Activated CD4-positive, alpha-beta T cell treated with anti-CD3 and anti-CD28 coated beads, Interleukin-2, amount 10 ng/mL, durations not matched to agents 7 days and 5 days (primary cell): ENCODE measurements at places on chromosomes 16 and 17. TPM values are rescaled to one million over a fixed set of nuclear protein-coding genes. Genes with fewer than 3 reads are reported as not detected.

Gene ELMO3
- 6.3 TPM for total RNA-seq

DNA sequence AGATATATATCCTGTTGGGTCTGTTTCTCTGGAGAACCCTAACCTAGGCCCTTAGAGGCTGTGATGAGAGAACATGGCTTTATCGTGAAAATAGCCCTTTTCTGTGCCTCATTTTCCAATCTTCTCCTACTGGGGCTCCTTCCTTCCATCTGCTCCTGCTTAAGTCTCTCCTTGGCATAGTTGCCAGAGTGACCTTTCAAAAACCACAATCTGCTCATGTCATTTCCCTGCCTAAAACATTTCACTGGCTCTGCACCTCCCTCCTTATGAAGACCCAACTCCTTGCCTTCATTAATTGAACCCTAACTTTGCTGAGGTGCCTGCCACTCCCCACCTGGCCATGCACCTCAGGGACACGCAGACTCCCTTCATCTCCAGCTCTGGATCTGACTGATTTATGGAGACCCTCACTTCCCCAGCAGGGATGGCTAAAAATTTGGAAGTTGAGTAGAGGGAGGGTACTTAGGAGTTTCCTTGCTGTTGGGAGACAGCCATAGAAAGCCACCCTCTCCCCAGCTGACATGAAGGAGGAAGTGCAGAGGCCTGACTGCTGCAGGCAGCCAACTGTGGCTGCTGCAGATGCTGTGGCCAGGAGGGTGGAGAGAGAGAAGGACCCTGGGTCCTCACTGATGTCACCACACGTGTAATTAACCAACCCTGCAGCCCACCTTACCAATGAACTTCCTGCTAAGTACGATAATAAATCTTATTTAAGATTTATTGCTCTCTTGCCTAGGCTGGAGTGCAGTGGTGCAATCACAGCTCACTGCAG, 6.3 kb upstream of the GGA2 start:
- DNase-seq, result no peak

DNA sequence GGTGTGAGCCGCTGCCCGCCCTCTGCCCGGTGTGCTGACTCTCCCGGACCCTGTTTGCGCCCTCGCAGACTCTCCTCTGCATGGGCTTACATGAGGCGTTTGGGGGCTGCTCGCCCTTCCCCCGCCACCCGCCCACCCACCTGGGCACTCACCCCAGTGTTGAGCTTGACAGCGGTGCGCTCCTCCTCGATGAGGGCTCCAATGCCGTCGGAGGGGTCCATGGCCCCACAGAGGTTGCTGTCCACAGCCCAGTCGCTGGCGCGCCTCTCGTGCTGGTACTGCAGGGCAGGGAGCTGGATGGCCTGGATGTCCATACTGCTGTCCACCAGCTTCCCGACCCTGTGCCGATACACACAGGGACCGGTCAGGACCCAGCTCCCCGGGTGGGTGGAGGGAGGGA, 21.4 kb upstream of the RNPS1 start:
- no peak for DNase-seq

Gene DHRS7C
- total RNA-seq, result not detected

Gene BICDL2
- total RNA-seq, result 0.23 TPM

DNA sequence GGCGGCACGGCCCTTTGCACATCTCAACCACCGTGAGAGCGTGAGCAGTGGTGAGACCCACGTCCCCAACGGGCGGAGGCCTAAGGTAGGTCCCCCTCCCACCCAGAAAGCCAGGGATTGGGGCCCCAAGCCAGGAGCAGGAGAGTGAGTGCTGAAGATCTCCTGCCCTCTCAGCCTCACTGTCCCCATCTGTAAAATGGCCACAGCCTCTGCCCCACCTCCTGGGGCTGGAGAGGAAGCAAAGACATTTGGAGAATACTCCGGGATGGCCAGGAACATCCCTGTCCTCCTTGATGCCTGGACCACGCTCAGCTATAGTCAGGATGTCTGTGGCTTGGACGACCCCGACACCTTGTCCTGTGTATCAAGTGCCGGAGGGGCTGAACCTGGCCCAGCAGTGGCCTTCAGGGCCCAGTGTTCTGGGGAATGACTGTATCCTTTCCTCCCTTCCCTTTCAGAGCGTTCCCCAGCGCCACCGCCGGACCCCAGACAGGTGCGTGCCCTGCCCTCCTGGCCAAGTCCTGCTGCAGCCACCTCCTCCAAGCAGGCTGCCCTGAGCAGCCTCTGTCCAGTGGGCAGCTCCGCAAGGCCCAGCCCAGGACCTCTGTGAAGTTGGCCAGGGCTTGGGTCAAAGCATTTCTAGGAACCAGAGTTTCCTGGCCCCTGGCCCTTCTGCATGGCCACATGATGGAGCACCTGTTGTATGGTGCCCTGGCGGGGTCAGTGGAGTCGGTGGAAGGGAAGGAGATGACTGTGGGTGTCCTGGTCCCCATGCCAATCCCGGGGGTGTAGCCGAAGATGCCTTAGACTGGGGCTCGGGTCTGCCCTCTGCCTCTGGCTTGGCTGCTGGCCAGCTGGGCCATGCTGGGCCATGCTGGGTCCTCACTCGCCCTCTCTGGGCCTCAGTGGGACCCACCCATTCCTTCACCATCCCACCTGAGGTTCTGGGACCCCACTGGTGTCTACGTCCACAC, 38.4 kb downstream of the ADCY7 start:
- DNase-seq, result no peak

Gene SCIMP
- total RNA-seq, result not detected

DNA sequence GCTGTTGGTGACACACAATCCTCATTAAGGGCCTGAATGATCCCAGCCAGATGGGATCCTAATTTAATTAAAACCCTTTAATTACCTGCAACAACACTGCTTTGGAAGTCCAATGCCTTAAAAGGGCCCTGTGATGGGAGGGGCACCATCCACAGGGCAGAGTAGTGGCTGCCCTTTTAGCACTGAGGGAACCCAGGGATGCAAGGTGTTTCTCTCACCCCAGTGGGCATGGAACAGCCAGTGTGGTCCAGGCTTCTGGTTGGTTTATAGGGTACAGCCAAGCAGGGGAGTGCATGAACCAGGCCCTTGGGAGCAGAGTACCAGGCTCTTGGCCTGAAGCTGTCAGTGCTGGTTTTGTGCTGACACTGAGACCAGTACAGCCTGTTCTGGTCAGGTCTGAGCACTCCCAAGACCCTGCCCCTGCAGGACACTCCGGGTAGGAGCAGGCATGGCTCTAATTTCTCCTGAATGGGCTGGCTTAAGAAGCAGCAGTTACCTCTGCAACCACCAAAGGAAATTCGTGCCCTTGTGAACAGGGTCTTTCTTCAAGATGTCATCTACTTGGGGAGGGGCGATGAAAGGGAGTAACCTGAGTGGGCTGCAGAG, 9.9 kb downstream of the NXPH3 start:
- DNase-seq, result no peak

DNA sequence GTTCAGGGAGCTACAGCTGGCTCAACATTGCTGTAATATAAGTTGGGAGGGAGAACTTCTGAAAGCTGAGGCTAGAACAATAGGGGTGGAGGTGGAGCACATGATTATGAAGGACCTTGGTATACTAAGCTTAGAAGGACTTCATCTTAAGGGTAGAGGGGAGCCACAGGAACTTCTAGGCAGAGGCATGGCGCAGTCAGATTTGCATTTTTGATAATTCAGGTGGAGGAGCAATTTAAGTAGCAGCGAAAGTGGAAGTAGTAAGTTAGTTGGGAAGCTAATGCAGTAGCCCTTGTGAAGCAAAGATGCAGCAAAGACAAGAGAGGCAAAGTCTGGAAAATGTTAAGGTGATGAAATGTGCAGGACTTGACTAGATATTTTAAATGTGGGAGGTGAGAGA, 144.1 kb downstream of the SPECC1 start:
- no peak for DNase-seq

Gene PHAF1
- total RNA-seq, result 15.2 TPM

Gene DNAH3
- not detected for total RNA-seq

Gene DNASE1L2
- total RNA-seq, result 2.0 TPM

- DNase-seq, result peak; percentile 98
Measured at GRCh38 chr16:68085259-68086071, at the start of gene NFATC3. TSS of gene NFATC3 (plus strand) at chr16:68085370. CDS start at chr16:68085682, 312 bp downstream.

DNA sequence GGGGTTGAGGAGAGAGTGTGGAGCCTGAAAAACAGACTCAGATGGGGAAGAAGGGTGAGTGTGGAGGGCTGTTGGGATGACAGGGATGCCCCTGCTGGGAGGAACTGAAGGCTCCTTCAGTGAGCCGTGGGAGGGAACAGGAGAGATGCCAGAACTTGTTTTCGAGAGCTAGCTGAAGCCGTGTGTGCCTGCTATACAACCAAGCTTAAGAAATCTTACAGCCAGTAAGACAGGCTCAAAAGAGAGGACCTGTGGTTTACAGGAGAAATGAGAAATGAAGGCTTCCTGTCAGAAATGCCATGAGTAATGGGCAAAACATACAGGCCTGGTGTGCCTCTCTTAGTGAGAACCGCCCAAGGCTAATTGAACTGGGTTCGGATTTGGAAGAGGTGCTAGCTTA, 99.6 kb downstream of the SPACA3 start:
- no peak for DNase-seq

- no peak for DNase-seq
Measured at GRCh38 chr17:41621916-41622315, 2.5 kb downstream of the KRT17 start.

Gene CHST6
- total RNA-seq, result not detected

DNA sequence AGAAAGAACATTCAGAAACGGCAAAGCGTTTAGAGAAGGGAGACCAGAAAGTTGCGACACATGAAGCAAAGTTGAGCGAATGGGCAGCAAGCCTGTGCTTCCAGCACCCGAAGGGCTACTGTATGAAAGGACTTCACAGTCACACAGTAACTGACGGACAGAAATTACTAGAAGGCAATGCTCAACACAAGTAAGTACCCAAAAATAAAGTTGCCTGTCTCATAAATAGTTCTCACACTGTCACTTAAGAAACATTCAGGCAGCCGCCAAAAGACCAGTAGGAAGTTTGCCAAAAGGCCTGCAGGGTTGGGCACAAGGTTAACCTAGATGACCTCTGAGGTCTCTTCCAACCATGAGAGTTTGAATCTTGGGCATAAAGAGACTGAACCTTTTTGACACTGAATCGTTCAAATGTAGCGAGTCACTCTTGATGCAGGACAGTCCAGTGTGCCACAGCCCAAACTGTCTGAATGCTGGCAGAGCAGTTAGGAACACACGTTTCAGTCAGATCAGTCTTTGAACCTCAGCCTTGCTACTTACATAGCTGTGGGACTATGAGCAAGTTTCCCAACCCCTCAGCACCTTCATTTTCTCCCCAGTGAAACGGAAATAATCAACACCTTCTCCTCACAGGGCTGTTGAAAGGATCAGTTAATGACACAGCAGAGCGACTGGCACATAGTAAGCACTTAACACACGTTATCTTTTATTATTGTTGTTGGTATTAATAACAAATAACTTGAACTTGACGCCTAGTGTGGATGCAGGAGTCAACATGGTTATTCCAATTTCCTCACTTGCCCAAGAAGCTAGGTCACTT, 10.4 kb downstream of the NCBP3 start:
- no peak for DNase-seq

Gene KRTAP3-1
- not detected for total RNA-seq

- DNase-seq, result no peak
Measured at GRCh38 chr16:85738923-85739715, 11.8 kb downstream of the C16orf74 start.

DNA sequence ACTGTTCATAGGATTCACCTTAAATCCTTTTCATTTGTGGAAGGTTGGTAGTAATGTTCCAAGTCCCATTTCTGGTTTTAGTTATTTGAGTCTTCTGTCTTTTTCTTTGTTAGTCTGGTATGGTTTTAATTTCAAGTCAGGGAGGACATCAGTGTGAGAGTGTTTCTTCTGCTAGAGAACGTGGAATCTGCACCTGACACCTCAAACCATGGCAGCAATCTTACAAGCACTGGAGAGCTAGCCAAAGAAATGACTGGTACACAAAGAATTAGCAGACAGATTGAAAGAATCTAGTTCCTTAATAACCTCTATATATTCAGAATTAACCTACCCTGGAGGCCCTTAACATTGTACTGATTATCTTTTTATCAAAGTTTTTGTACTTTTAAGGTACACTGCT, 50.2 kb downstream of the CHCT1 start:
- DNase-seq, result no peak

Gene UTS2R
- total RNA-seq, result not detected

DNA sequence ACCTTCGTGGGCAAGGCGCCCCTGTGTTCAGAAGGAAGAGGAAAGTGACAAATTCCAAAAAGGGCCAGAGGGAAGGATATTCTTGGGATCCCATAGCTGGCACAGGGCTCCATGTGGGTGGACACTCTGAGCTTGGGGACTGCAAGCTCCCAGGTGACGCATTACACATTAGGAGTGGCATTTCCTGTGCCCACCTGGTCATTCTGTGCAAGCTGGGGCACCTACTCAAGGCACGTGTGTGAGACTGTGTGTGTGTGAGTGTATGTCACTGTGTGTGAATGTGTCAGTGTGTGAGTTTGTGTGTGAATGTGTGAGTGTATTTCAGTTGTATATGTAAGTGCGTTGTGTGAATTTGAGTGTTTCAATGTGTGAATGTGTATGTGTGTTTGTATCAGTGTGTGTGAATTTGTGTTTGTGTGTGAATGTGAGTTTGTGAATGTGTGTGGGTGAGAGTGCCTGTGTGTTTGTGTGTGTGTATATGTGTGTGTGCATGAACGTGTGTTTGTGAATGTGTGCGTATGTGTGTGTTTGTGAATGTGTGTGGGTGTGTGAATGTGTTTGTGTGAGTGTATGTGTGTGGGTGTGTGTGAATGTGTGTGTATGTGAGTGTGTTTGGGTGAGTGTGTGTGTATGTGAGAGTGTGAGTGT, 1.6 kb upstream of the CD300A start:
- DNase-seq, result no peak
